Panc1 (cell line): ENCODE measurements at places on chromosomes 3 and 15.

DNA sequence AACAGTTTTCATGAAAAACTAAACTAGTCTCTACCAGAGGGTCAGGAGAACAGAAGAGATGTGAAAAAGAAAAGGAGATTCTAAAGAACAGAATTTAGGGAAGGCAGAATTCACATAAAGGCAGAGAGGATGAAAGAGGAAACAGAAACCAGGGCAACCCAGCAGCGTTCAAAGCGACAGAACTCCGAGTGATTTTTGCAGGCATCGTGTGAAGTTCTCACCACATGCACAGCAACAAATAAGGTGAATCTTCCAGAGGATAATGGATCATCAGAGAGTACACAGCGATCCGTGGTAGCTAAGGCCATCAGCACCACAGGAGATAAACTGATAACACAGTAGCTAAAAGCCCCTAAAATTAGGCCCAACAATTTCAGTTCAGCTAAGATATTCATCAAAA lies 250.8 kb upstream of the THBS1 start:
- no peak for DNase-seq

- no peak for DNase-seq
Measured at GRCh38 chr3:143755978-143756377, 92.3 kb downstream of the SLC9A9 start.

DNA sequence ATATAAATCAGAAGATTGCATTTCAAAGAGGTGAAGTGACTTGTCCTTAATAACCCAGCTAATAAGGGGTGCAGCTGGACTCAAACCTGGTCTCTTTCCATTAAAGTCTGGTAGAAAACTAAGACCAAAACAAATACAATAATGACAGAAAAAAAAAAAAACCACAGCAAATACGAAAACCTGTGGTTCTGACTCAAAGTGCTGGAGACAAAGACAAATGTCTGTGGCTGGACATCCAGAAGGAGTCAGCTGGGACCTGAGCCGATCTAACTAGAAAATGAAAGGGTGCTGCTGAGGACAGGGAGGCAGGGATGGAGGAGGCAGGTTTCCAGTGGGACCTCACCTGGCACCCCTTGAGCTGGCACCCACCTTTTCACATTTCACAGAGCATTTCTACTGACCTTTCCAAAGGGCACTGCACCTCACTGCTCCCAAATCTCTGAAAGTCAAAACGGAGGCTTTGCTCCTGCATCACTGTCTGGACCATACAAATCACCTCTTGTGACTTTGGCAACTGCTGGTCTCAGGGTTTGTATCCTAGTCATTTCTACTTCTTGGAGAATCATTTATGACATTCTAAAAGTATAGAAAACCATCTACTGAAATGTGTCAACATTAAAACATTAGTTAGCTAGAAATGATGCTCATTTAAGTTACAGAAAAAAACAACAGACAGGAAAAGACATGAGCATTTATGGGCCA lies 61.7 kb downstream of the CCNL1 start:
- DNase-seq, result no peak

- DNase-seq, result no peak
Measured at GRCh38 chr3:4532535-4533112, 39.5 kb downstream of the ITPR1 start.

DNA sequence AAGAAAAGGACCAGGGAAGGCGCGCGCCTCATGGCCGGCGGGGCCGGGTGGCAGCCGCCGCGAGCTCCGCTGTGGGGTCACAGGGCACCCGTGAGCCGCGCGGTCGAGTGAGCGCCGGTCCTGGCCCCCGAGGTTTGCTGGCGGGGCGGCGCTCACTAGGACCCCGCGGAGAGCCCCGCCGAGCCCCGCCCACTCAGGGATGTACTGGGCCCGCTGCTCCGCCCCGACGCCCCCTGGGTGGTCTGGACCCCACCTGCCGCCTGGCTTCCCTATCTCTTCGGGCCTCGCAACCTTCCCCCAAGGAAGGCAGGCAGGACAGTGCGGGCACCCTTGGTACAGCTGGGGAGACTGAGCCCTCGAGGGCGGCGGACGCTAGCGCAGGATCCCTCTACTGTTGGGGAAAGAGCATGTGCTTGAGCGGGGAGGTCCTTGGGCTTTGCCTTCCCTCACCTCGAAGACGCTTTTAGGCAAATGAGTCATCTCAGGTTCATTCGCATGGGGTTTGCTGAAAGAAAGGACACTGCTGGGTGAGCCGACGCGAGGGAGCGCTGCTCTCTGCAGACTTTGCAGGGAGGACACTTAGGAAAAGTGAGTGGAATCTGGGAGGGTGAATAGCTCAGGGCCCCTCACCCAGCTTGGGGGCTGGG lies at the start of gene CHRNB4:
TSS of gene CHRNB4 (minus strand) at position 109 of the 647 bp plus-strand sequence. CDS start at position 32, 77 bp downstream.
- no peak for DNase-seq

DNA sequence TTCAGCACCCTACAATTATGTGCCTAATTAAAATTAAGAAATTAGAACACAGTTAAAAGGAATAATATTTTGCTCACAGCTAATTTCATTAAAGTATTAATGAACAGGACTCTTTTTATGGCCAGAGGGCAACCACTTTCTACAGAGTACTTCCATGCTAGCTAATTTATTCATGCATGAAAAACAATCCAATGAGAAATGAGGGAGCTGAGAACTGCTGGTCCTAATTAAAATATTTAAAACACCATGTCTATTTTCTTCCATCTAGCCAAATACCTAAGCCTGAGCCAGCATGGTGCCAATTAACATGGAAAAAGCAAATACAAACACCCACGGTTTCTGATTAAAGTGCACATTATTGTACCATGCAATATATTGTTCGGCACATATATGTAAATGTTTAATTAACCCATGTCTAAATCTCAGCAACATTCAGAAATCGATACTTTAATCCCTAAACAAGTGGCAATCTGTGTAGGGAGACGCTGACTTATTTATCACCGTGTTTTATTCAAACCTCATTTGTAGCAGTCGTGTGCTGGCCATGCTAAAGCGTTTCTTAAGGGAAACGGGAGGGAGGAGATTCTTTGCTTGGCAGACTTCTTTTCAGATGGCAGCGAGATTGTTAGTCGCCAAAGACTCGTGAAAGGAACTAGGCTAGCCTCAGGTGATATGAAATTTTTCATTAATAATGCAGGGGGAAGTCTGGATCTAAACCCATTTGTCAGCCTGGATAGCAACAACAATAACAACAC lies 193.5 kb downstream of the ANXA2 start:
- no peak for DNase-seq

DNA sequence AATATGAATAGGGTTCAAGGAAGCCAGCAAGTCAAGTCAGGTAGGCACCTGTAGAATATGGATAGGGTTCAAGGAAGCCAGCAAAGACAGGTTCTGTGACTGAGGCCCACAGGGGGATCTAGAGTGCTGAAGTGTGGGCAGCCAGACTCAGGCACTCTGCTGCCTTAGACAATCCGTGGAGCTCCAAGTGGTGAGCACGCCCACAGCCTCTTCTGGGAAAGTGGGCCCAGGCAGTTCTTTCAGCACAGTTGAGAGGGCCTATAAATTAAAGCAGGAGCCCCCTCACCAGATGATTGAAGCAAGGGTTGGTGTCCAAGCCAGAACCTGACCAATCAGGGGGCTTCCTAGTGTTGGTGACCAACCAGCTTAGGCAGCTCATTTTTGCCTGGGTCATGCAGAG lies 51.0 kb downstream of the ANP32A start:
- no peak for DNase-seq
